ENCODE measurements at places on chromosomes 7 and 10.

- DNase-seq: no peak
Measured at GRCh38 chr7:102866535-102867215, 46.1 kb upstream of the LRRC17 start.

DNA sequence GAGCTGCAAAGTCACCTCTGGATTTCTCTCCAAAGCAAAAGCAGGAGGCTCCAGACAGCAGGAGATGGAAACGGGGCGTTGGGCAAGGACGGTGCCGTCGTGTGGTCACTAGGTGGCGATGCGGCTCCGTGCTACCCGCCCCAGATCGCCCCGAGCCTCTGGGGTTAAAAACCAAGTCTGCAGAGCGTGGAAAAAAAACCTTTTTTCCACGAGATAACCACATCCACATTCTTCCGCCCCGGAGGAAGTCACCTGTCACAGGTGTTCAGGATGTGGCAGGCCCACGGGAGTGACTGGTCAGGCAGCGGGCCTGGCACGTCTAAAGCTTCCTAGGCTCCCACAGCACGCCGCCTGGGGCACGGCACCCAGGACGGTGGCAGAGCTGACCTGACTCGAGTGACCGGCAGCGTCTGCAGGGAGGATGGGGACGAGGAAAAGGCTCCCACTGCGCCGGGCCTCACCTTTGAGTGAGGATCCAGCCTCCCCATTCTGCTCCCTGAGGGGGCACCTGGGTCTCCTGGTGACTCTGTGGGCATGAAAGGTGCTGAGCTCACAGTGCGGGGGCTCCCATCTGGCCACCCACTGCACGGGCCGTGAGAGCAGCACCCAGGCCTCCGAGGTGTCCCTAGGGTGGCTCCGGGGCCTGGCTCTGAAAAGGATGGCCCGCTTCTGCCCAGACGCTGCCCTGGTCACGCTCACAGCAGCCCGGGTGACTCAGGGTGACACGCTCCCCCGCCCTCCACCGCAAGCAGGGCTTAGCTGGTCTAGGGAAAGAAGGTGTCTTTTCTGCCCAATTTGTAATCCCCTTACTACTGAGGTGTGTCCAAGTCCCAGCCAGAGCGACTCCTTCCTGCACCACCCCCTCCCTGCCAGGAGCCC is 71.3 kb upstream of the TNRC18 start:
- peak; percentile 81 for DNase-seq

DNA sequence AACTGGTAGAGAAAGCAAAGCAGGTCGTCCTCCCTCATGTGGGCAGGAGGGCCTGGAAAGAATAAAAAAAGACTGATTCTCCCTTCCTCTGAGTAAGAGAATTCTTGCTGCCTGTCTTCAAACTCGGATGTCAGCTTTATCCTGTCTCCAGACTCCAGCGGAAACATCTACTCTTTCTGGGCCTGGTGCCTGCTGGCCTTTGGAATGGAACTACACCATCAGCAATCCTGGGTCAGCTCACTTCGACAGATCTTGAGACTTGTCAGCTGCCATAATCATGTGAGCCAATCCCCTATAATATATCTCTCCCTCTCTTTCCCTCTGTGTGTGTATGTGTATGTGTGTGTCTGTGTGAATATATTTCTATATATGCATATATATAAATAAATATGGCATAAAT is 411.0 kb upstream of the DPP6 start:
- no peak for DNase-seq

GRCh38 chr10:87519582-87519981 is 14.9 kb downstream of the MINPP1 start:
- no peak for DNase-seq

DNA sequence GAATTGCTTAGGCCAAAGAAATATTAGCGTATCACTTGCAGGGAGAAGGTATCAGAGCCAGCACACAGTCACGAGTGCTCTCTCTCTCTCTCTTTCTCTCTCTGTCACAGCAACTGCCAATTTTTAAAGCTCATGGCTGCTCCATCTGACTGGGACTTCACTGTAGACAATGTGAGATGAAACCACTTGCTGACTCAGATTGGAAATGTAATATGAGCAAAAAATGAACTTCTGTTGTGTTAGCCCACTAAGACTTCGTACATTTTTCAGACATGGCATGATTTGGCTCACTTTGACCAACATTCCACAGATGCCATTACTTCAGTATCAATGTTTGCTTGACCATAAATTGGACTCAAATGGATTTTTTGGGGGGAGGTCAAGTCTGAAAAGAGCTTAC is 68.1 kb downstream of the DGKB start:
- no peak for DNase-seq

GRCh38 chr7:43758822-43759683 is 573 bp downstream of the BLVRA start:
- peak; percentile 31 for DNase-seq

DNA sequence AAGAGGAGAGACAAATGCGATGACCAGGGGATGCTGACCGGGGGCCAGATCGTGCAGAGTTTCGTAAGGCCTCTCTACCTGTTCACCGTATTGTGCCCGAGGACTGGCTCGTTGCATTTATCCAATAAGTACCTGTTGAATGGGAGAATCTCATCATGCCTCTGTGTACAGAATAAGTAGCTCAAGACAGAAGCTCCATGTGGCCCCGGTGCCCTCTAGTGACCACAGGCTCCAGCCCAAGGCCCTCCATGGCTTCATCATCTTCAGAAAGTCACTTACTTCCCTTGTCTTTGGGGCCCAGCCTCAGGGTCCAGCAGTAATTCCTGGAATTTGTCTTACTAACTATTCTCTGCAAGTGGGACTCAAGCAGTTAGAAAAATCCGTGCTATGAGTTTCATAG is 151.0 kb downstream of the CHN2 start:
- DNase-seq: no peak

GRCh38 chr10:89351780-89352597 is 24.2 kb downstream of the IFIT3 start:
- DNase-seq: no peak

GRCh38 chr10:96665306-96665705 is 55.0 kb downstream of the PIK3AP1 start:
- DNase-seq: no peak

DNA sequence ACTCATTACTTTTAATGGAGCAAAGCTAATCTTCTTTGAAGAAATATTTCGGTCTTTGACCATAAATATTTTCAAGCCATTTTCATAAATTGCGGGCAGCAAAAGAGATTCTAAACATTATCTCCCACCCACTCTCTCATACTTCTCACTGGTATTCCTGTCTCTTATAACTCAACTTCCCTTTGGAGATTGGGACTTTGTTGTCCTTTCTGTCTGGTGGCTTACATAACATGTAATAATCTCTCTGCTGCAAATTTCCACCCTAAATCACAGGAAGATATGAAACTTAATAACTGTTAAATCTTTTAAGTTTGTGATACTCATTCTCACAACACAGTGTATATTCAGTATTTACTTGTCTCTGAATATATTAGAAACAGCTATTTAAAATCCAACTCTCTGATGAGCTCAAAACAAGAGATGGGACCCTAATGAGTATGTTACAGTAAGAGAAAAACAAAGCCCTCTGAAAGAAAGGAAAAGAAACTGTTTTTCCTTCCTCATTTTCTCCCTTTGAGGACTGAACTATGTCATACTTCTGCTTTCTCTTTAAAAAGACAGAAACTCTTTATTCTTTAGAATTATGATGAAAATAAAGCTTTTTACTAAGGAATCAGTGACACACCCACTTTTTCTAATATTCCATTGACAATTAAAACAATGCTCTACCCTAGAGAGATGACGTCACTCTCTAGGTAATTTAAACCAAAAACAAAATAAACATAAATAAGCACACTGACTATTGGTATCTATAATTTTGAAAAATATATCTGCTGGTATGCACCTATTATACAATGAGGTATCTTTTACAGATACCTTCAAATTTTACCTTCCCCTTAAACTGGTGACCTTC is 14.7 kb downstream of the CALCR start:
- no peak for DNase-seq

DNA sequence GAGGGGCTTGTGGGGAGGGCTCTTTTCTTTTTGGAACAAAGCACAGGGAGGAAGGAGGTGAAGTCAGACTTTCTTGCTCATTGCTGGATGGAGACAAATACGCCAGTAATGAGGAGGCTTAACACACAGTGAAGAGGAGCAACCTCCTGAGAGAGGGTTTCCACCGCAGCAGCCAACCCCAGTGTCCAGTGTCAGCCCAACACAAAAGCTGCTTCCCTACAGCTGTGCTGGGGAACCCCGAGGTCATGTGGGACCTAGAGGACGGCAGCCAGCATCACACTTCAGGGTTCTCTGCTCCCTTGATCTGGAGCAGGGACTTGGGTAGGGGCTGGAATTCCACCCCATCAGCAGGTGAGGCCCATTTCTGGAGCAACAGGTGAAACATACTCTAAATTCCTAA is 7.7 kb downstream of the BLNK start:
- no peak for DNase-seq

GRCh38 chr7:52615021-52615695 is 420.3 kb upstream of the POM121L12 start:
- no peak for DNase-seq

GRCh38 chr7:108660465-108660864 is 90.8 kb downstream of the DNAJB9 start:
- DNase-seq: no peak

GRCh38 chr7:20647036-20647435 is 31.6 kb downstream of the ABCB5 start:
- DNase-seq: no peak

- DNase-seq: no peak
Measured at GRCh38 chr7:143381427-143382125, 431 bp downstream of the ZYX start.

GRCh38 chr7:90242369-90243168 is 2.4 kb upstream of the CFAP69 start:
- DNase-seq: no peak

GRCh38 chr7:76269895-76270294 is 32.6 kb upstream of the HSPB1 start:
- DNase-seq: no peak

DNA sequence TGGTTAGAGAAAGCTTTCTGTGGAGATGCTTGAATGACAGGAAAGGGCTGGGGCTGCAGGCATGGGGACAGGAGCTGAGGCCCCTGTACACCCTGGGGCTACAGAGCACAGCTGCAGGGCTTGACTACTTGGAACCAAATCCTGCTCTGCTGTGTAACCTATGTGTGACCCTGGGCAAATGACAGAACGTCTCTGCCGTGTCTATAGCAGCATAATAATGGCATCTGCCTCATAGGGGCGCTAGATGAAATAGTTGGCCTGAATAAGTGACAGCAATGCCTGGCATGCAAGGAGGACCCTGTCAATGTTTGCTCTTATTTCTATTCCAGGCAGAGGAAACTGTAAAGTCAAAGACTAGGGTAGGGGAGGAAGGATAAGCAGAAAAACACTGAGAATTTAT is 254.0 kb downstream of the USP6NL start:
- DNase-seq: no peak

DNA sequence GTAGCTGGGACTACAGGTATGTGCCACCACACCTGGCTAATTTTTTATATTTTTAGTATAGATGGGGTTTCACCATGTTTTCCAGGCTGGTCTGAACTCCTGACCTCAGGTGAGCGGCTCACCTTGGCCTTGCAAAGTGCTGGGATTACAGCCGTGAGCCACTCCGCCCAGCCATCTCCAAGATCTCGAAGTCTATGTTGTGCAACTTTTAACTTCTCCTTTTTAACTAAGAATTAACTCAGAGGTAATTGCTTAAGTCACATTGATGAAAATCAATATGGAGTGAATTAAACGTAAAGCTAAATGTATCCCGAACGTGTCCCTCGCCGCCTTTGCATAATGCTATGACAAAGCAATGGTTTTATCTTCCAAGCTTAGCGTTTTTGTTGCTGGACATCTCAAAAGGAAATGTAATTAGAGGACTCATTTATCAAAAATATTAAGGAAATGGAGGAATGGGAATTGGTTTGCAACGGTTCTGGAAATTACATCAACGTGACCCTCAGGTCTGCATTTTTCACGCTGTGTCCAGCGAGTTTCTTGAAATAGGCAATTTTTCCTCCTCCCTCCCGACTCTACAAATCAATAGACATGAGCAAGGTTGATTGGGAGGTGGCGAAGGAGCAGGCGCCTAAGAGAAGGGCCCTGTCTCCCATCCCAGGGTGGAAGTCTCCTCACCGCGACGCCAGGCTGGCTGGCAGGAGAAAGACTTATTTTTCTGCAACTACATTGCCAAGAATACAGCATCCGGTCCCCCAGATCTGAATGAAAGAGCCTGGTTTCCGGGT is 89.8 kb downstream of the TMEM130 start:
- DNase-seq: no peak

DNA sequence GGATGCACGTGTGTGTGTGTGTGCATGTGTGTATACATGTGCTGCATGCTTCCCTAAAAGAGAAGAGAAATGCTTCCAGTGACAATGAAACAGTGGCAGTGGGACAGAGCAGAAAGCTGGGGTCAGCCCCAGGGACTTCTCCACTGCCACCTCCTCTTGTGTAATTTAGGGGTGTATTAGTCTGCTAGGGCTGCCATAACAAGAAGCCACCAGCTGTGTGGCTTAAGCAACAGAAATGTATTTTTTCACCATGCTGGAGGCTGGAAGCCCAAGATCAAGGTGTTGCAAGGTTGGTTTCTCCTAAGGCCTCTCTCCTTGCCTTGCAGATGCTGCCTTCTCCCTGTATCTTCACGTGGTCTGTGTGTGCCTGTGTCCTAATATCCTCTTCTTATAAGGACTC is 190.5 kb downstream of the CXCL12 start:
- no peak for DNase-seq

DNA sequence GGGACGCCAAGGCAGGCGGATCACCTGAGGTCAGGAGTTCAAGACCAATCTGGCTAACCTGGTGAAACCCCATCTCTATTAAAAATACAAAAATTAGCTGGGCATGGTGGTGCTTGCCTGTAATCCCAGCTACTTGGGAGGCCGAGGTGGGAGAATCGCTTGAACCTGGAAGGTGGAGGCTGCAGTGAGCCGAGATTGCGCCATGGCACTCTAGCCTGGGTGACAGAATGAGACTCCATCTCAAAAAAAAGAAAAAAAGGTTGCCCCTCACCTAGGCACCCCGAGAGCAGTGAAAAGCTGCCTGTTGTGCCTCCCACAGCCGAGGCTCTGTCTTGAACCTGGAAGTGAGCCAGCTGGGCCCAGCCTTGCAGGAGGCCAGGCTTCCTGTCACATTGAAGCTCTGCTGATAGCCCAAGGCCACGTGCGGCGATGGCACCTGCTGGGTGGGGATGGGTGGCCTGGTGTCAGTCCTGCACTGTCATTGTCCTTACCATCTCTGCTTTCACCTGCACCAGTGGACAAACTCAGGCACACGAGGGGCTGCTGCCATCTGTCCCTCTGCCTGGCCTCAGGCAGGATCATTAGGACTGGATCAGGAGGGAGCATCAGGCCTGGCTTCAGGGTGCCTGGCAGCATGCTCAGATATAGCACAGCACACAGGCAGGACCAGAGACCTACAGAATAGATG is 37.8 kb downstream of the DNAJB12 start:
- no peak for DNase-seq

Measured in 8988T (cell line).